ENCODE measurements at places on chromosomes 5 and 9. TPM values are rescaled to one million over a fixed set of nuclear protein-coding genes. Genes with fewer than 3 reads are reported as not detected.
A peak's percentile ranks its signal among the peaks of the same experiment; 100 is the strongest.

IL33 gene
- 21.3 TPM for total RNA-seq

FAM78A gene
- 55.3 TPM for total RNA-seq

NEUROG1 gene
- total RNA-seq: not detected

IFNA21 gene
- not detected for total RNA-seq

DNA sequence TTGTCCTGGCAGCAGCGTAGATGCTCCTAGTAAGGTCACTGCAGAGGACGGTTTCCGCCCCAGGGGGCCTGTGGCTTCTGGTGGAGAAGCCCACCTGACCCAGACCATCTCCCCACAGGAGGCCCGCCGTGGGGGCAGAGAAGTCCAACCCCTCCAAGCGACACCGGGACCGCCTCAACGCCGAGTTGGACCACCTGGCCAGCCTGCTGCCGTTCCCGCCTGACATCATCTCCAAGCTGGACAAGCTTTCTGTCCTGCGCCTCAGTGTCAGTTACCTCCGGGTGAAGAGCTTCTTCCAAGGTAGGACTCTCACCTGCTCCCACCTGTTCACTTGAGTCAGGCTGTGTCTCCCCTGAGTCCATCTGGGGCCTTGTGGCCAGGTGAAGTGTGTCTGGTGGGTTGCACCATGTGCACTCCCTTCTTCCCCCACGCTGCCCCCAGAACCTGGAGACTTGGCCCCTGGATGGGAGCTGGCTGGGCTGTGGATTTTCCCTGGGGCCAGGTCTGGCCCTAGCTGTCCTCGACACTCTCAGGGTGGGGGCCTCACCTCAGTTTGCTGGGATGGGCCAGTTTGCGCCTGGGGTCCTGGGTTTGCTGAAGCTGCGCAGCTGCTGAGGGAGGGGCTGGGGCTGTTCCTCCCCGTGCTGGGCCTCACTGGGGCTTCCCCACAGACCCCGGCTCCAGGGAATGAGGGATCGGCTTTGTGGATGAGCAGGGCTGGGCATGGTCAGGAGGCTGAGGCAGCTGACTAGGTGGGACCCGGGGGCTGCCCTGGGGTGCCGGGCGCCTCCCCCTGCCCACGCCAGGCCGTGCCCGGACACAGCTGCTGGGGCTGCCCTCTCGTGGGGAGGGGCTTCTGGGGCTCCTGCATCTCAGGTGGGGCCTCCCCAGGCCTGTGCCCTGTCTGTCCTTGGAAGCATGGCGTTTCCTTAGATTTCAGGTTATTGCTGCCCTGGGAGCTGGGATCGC lies 32.4 kb downstream of the AHRR start:
- DNase-seq: peak; percentile 50

DNA sequence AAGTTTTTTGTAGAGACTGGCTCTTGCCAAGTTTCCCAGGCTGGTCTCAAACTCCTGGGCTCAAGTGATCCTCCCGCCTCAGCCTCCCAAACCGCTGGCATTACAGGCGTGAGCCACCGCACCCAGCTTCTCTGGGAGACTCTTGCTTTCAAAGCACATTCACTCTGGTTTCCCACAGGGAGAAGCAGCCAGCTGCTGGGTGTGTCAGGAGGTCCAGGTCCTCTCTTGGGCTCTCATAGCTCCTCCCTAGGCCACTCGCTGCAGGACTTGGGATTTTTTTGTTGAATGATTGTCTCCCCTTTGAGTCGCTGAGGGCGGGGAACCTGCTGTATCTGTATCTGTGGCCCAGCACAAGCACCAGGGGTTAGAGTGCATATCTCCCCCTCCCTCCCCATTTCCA lies 68.4 kb upstream of the RAPGEF1 start:
- no peak for DNase-seq

Data from right atrium auricular region (tissue), 2 donors.